Effector CD4-positive, alpha-beta T cell (primary cell): ENCODE measurements at places on chromosomes 5 and 9.

DNA sequence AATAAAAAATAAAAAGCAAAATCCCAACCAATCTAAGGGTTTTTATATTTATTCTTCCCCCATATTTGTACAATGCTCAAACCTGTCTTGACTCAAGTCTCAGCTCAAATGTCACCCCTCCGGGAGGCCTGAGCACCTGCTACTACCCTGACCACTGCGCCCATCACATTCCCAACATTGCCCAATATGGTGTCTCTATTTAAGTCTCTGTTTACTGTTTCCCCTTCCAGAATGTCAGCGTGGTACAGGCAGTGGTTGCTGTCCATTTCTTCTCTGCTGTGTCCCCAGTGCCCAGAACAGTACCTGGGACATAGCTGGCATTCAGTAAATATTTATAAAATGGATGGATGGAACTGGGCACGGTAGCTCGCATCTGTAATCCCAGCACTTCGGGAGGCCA is 47.3 kb upstream of the PRRC2B start:
- no peak for DNase-seq

DNA sequence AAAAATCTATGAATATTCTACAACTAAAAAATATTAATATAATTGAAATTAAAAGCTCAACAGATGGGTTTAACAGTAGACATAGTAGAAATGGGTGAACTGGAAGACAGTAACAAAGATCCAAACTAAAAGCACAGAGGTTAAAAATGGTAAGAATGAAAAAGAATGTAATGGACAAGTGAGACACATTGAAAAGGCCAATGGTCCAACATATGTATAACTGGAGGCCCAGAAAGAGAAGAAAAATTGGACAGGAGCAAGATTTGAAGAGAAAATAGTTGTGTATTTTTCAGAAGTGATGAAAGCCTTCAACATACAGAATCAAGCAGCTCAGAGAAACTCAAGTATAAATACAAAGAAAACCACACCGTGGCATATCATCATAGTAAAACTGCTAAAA is 58.6 kb downstream of the PCDHGC5 start:
- no peak for DNase-seq

DNA sequence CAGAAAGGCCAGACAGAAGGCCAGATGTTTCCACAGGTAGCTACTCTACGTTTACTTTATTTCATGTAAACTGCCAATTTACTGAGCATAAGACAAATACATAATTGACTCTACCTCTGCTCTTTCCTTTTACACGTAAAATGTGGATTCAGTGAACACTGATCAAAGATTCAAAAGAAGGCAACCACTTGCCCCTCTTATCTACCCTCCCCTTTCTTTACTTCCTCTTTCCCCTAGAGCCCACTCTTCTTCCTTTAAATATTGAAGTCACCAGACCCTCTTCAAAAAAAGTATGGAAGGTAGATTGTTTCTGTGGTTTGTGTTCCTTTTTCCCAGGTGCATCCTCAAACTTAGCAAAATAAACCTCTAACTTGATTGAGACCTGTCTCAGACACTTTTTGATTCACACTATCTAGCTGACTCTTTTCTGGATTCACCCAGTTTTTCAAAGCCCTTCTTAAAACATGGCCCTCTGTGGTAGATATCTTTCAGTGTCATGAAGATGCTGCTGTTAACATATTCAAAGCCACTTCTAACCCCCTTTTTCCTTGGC is 6.7 kb downstream of the FAM114A2 start:
- DNase-seq = no peak

DNA sequence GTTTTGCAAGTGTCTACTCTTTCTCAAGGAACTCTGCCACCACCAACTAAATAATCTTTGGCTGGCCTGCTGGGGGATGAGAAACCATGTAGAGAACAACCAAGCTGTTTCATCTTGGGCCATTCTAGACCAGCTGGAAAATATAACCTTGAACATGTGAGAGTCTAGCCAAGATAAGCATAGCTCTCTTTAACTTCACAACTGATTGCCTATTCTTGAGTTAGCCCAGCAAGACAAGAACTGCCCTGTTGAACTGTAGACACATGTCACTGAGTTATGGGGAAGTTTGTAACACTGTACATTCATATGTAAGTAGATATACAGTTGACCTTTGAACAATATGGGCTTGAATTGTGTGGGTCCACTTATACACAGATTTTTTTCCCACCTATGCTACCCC is 44.4 kb downstream of the NUP155 start:
- no peak for DNase-seq

DNA sequence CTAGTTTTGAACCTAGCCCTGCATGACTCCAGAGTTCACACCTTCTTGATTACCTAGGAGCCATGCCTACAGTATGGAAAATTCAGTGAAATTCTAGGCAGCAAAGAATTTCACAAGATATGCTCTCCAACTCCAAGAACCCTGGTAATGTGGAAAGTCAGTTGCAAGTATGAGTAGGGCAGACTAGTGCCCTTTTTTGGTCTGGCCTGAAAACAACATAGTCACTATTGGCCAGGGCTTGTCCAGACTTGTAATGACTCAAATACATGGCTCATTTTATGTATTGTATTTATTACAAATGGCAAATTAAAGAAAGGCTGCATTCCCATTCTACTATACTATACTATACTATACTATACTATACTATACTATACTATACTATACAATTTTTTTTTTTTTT is 160.4 kb downstream of the ESM1 start:
- no peak for DNase-seq

GRCh38 chr9:134683714-134684374 is 42.2 kb downstream of the COL5A1 start:
- no peak for DNase-seq

- DNase-seq = no peak
Observed at GRCh38 chr9:101479338-101480030, 43.9 kb upstream of the ALDOB start.

DNA sequence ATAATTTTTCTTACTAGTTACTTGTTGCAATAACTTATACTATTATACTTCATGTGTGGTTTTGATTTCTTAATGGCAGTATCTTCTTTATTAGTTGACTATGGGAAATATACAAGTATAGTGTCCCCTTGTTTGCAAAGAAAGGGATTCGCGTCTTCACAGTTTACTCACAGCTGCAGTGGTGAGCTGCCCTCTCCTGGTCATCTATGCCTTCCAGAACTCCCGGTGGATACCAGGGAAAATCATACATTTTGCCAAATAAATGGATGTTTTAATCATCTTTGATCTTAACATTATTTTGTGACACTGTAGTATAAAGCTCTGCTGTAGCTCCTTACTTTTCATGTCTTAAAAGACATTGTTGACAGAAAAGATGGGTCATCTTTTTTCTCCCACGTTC is 142.0 kb downstream of the ZCCHC7 start:
- DNase-seq = no peak

- no peak for DNase-seq
Observed at GRCh38 chr9:95831810-95832209, 43.7 kb upstream of the ERCC6L2 start.

DNA sequence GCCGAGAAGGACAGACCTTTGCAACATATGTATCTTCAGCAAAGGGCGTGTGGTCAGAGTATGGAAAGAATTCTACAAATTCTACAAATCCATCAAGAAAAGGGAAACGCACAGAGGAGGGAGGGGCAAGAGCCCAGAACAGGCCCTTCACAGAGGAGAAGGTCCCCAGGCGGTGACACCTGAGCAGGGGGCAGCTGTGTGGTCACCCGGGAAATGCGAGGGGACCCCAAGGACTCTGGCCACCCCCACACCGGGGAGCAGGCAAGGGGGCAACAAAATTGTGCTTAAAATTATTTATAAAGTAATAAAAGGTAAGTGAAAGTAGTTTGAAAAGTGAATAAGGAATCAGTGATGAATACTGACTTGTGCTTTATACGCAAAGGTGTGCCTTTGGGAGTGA is 17.6 kb downstream of the NACC2 start:
- DNase-seq = no peak

- DNase-seq = no peak
Observed at GRCh38 chr5:6573651-6574101, 59.2 kb downstream of the NSUN2 start.

DNA sequence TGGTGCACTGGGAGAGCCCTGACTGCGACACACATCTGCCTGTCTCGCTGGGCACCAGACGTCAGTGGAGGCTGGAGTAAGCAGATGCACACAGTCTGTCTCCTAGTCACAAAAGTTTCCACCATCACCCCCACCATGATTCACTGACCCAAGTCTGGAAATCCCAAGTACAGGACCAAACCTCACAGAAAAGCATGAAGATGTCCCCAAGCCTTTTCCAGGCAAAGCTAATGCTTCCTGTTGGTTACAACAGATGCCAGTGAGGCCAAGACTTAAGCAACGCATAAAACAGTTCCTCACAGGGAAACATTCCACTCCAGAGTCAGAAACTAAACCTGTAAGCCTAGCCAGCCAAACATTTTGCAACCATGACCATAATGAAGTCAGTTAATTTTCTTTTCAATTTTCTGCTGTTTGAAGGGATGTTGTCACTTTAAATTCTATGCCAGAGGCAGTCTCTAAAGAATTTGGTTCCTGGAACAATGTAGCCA is 259.3 kb upstream of the SLC30A5 start:
- DNase-seq = no peak

DNA sequence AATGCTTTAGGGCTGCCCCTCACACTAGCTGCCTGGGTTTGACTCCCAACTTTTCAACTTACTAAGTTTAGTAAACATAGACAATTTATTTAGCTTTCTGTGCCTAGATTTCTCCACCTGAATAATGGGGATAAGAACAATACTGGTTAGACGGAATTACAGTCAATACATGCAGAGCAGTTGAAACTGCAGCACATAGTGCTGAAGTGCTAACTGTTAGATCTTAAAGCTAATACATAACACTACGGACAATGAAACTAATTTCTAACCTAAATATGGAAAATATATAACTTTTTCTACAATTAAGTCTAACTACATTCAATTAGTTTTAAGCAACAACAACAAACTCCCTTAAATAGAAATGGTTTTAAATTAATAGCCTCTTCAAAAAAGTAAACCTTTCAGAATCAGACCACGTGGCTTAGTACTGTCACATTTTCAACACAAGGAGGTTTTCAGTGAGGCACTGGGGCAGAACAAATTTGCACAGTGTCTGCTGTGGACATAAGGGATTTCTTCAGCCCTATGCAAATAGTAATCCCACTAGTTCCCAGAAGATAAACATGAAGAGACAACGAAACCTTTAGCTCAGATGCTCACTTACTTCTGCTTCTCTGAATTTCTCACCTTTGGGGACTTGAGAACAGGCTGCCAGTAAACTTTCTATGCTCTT is 293.4 kb downstream of the EDIL3 start:
- no peak for DNase-seq

DNA sequence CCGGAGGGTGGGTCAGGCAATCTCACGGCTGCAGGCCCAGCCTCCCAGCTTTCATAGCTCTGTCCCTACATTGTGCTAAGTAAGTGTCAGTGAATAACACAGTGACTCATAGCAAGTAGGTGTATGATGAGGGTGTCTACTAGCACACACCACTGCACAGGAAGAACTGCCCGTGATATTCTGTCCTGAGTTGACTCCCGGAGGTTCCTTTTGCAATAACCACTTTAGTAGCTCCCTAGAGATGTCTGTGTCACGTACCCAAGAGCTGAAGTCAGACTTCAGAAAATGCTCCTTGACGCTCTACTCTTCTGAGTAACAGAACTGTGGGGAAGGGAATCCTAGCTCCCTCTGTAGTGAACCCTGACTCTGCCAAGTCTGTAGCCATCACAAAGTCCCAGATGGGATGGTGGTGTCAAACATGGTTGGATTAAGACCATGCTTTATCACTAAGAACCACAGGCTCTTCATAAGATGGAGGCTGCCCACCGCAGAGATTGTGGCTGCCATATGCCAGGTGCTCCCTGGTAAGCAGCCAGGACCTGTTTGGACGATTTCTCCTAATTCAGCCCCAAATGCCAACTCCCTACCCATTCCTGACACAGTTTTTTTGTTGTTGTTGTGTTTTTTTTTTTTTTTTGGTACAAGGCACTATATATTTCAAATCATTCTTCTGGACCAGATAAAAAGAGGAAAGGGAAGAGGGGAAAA is 352.6 kb upstream of the PANK3 start:
- DNase-seq = no peak

DNA sequence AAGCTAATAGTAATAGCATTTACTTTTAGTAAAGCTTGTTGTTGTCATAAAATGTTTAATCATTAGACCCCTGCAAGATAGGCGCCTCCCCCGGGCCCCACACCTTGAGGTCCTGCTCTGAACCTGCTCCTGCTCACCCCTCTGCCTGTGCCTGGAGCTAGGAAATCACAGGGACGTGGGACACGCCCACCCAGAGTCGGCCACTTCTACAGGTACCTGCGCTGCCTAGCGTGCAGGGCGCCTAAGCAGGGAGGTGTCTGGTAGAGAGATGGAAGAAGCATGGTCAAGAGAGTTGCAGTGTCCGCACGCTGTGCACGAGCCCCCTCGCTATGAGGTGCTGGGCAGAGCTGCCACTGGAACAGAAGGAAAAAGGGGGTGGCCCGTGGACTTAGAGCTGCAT is 52.6 kb downstream of the HINT1 start:
- no peak for DNase-seq

DNA sequence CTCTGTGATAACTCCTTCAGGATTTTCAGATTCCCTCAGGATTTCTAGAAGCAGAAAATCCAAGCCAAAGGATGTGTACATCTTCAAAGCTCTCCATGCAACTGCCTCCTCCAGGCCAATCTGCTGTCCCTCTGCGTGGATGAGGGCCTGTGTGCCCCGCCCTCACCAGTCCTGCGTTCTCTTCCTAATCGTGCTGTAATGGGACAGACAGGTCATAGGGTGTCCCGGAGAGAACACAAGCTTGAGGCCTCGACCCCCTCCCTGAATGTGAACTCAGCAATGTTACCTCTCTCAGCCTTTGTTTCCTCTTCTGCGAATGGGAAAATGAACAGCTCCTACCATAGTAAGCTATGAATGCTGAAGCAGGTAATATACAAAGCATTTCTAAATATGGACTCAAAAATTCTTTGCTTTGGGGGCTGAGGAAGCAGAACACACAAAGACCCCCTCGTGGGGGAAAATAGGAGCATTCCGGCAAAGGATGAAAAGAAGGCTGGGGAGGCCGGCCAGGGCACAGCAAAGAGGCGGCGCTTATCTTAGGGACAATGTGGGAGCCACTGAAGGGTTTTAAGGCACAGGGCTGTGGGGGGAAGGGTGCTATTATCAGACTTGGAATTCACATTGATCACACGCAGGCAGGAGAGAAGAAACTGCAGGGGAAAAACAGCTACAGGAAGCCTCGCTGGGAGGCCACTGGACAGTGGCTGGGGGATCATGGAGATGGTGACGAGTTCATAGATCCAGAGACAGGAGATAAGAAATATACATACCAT is 57.2 kb upstream of the FBXW11 start:
- DNase-seq = no peak

DNA sequence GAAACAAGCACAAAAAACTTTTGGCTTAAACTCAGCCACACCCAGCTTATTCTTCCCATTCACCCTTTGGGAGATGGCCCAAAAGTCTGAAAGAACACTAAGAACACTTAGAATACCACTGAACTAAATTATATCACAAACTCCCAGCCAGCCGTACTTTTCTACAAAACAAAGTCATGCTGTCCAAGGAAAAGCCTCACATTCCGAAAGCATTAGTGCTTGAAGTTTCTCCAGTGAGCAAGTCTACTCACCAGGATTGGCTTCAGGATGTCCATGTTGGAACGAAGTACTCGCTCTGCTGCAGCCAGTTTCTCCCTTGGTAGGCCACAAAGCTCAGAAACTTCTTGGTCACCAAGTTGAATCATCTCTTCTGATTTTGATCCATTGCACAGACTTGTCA is 69.7 kb downstream of the ABCA1 start:
- DNase-seq = no peak
